Stimulated activated CD8-positive, alpha-beta memory T cell treated with anti-CD3 and anti-CD28 coated beads, Interleukin-7, amount 100 ng/mL, for 24 hours (primary cell): ENCODE measurements at places on chromosomes 2 and 18.

- no peak for DNase-seq
These were observed 630.3 kb upstream of the NRXN1 start for GRCh38 chr2:51662187-51662586.

- no peak for DNase-seq
These were observed 143.3 kb downstream of the PXDN start for GRCh38 chr2:1601067-1601412.

DNA sequence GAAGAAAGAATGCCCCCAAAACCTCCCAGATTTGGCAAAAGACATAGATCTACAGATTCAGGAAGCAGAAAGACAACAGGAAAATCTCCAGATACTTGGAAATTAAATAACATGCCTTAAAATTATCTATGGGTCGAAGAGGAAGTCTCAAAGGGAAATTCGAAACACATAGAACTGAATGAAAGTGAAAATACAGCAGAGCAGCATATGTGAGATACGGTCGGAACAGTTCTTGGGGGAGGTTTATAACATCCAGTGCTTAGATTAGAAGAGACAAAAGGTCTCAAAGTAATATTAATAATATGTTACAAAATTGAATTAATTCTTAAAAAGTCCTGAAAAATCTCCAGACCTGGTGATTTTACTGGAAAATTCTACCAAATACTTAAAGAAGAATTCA, 14.3 kb downstream of the KCNG2 start:
- no peak for DNase-seq

- no peak for DNase-seq
These were observed 108.9 kb upstream of the LGALSL start for GRCh38 chr2:64344999-64345576.

- no peak for DNase-seq
These were observed 143.4 kb downstream of the UBE2E3 start for GRCh38 chr2:181123798-181124231.

DNA sequence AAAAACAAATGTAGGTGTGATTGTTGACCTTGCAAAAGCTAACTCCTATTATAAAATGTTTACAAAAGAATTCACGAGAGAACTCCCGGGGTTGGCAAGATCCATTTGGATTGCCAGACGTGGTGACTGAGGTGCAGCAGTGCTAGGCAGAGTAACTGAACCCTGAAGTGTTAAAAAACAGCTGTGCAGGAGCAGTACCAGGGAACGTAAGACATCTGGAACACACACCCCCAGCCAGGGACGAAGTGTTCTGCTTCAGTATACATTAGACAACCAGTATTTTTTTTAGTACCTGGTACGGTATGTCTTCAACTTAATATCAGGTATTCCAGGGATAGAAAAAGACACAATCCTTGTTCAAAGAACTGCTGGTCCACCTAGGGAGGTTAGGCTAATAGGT, 272.1 kb upstream of the EPAS1 start:
- DNase-seq = no peak

- DNase-seq = no peak
These were observed 967.8 kb downstream of the BCL11A start for GRCh38 chr2:59585655-59586054.

- DNase-seq = no peak
These were observed 6.1 kb upstream of the MPP4 start for GRCh38 chr2:201704536-201704935.

GRCh38 chr2:11610624-11611242, 59.3 kb downstream of the NTSR2 start:
- DNase-seq = no peak

- DNase-seq = no peak
These were observed 36.7 kb upstream of the RPE start for GRCh38 chr2:209965723-209966122.

- DNase-seq = no peak
These were observed 225.5 kb upstream of the GALNT5 start for GRCh38 chr2:157032017-157032416.

DNA sequence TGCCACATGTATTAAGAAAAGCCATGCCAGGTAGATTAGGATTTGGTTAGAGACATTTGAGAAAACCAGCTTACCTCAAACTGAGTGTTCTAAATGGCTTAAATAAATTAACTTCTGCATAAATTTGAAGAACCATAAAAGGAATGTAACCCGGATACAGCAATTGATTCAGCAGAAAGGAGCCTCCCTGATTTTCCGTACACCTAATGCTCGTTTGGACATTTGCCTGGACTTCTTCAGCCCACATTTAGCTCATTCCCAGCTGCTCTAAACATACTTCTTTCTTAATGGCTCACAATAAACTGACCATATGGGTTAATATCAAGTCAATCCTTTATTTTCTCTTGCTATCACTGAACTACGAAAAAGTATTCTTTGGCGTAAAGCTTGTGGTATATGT, 392.4 kb downstream of the ZNF516 start:
- no peak for DNase-seq

DNA sequence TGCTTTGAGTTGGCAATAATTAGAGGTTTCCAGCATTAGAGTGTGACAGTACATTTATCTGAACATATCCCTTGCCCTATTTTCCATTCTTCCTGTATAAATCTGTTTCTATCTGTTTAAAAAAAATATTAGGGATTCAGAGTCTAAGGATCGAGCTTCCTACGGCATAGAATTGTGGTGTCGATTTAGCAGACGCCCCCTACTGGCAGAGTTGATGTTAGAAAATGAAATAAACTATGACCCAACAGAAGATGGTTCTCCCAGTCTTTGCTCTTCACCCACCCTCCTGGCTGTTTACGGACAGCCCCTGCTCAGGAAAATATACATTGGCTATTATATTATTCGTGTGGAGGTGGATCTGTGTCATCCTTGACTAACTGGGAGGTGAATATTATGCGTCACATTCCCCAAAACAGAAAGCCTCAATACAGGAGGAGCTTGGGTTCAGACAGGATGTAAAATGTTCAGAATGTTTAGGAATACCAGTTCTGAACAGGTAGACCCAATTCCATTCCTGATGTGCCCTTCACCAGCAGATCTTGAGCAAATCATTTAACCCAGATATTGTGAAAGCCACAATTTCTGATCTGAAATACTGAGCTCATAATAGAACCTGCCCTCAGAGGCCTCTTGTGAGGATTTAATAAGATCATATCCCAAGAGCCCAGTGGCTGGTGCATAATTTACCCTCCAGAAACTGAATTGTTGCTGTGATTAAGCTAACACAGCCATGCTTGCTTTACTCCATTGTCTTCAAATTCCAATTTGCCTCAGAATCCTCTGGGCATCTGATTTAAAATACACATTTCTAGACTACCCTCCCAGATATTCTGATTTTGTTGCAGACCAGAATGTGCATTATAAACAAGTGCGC, 10.8 kb upstream of the ERMN start:
- DNase-seq = no peak

- no peak for DNase-seq
These were observed 21.9 kb upstream of the MCFD2 start for GRCh38 chr2:46937471-46937901.

DNA sequence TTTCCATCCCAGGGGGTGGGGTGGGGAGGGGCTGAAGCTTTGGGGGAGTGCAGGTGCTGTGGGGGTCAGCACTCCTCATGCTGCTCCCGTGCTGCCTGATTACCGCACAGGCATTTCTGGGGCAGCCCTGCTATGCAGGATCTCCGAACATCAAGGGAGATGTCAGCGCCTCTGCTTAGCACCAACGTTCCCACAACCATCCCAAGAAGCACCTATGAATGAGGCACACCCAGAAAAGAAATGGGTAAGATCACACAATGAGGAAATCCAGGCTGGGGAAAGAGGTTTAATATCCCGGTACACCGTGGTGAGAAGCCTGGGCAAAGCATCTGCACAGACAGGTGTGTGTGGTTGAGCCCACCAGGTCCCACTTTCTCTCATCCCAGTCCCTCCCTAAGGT, 17.5 kb downstream of the GAREM2 start:
- DNase-seq = no peak

GRCh38 chr2:16228471-16228870, 288.1 kb downstream of the MYCN start:
- DNase-seq = no peak

DNA sequence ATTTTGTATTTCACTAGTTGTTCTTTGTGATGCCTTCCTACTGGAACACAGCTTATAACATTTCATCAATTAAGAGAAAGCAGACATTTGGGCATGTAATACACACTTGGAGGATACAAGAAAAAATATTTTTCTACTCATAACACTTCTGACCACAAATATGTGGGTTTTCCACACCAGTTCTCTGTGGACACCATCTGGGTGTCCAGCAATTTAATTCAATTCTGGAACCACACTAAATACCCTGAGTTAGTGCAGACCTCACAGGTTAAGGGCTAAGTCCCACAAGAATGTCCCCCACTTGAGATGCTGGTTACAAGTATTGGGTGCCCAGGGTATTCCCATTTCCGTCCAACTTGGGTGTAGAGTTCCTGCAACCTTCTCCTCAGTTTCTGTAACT, 91.1 kb upstream of the SKOR2 start:
- DNase-seq = no peak

DNA sequence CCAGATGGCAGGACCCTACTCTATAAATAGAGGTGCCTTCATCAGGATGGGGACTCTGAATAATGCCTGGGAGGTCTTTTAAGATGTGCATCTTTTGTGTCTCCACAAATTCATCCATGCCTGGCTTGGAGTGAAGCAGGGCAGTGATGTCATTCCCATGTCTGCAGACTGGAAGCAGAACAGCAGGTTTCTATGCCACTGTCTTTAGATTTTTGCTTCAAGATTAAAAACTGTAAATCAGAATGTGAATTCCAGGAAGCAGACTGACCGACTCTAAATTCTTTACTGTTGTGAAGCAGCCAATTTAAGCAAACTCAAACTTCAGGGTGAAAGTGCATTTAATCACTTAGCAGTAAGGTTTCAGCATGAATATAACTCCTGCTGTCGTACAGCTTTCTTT, 159.3 kb downstream of the SCG2 start:
- no peak for DNase-seq

DNA sequence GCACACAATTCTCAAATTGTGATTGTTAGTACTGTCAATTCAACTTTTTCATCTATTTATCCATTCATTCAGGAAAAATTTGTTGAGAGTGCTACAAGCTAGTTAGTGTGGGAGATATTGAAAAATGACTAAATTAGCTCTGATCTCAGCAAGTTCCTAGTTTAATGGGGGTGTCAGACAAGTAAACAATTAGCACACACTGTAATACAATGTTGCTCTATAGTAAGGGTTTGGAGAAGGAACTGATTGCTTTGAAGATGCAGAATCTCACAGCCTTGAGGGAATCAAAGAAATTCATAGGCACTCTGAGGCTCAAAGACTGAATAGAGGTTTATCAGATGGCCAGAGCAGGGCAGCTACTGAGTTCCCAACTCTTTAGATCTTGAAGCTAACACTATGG, 6.8 kb upstream of the CCNYL1 start:
- DNase-seq = no peak

GRCh38 chr2:240472078-240472790, 36.8 kb downstream of the GPC1 start:
- DNase-seq = no peak

- DNase-seq = no peak
These were observed 672.8 kb upstream of the ID2 start for GRCh38 chr2:8009010-8009597.

- no peak for DNase-seq
These were observed 79.9 kb downstream of the BCL11A start for GRCh38 chr2:60473546-60473945.

- no peak for DNase-seq
These were observed 28.3 kb upstream of the B3GNT7 start for GRCh38 chr2:231367178-231367577.
